ENCODE measurements at places on chromosomes 13 and 19.

- DNase-seq = peak; percentile 96
Measured at GRCh38 chr13:111006506-111007031, 91.7 kb upstream of the ANKRD10 start.

GRCh38 chr13:23639674-23640073 is 69.5 kb downstream of the TNFRSF19 start:
- no peak for DNase-seq

DNA sequence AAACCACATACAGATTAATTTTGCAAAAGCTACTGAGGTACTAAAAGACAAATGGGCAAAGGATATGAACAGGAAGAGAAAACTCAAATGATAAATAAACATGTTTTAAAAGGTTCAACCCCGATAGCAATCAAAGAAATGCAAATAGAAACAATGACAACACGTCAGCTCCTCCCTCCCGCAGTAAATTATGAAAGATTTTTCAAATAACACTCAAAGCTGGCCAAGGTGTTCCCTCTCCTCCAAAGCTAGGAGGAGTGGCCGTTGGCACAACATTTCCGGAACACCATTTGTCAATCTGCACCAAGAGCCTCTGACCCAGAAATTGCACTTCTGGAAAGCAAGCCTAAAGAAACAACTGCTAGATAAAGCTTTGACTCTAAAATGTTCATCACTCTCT is 28.3 kb downstream of the INSR start:
- no peak for DNase-seq

DNA sequence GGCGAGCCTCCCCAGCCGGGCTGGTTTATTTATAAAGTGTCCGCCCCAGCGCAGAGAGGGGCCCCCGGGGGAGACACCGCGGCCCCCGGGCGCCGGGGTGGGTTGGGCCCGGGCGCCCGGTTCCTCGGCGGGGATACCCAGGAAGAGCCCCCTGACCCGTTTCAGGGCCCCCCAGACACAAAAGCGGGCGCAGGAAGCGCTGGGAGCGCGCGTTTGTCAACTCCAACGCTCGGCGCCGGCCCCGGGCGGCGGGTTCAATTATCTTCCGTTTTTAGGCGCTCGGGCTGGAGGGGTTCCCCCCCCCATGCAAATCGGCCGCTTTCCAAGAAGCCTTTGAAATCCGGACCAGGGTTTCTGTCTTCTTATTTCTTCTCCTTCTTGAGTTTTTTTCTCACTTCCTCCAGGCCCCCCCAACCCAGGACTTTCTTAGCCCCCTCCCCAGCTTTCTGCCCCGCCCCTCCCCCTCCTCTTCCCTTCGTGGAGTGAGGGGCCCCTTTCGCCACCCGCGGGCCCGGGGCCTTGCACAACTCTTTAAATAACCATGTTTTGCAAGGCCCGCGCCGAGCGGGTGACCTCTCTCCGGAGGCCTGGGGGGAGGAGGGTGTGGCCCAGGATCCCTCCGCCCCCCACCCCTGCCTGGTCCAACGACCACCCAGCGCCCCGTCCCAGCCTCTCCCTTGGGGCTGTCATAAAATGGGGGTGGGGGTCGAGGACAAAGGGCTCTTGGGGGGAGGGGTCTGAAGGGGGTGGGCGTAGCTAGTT is 935 bp downstream of the ARID3A start:
- DNase-seq = peak; percentile 28

Data from brain microvascular endothelial cell (primary cell).